ENCODE measurements at places on chromosomes 1 and 21.
A peak's percentile ranks its signal among the peaks of the same experiment; 100 is the strongest.

GRCh38 chr1:29264773-29265389, 28.6 kb downstream of the PTPRU start:
- DNase-seq = peak; percentile 66

DNA sequence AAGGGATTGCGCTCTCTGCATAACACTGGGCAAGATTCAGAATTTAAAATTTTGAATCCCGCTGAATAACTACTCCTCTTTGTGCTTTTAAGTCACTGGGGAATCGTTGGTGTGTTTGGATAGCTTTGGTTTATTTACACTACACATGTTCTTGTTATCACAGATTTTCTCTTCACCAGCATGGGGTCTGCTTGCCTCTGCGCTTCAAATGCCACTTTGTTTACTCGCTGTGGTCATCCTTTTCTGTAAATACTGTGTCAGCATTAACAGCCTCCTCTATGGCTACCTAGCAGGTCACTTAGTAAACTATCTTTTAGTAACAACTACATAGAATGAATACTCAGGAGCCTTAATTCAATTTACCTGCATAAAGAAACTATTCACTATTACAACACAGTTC, 14.4 kb upstream of the KCNH1 start:
- no peak for DNase-seq

DNA sequence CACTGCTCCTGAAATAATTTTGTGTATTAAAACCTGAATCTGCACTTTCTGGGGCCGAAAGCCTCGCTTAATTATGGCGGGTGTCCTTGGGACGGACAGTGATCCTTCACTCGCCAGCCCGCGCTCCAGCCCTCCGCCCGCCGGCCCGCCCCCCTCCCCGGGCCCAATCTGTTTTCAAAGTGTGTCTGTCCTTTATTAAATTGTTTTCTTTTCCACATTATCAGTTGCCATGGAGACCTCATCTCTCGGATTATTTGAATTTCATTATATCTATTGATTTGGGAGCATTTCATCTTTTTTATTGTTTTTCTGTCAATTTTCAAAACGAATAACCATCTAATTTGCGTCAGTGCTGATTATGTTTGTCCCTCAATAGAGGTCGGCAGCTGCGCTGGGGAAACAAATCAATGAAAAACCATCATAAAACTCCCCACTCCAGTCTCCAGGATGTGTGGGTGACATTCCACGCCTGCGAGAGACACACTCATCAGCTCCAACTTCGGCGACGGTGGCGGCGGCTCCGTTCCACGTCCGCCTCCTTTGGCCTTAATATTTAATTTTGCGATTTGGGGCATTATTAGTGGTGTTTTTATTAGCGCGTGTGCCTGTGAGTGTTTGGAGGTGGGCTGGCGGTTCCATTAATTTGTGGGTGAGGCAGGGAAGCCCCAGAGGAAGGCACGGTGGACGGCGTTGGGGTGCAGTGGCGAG, 123.9 kb downstream of the CASZ1 start:
- no peak for DNase-seq

GRCh38 chr1:57218487-57219079, 205.3 kb downstream of the DAB1 start:
- DNase-seq = no peak

DNA sequence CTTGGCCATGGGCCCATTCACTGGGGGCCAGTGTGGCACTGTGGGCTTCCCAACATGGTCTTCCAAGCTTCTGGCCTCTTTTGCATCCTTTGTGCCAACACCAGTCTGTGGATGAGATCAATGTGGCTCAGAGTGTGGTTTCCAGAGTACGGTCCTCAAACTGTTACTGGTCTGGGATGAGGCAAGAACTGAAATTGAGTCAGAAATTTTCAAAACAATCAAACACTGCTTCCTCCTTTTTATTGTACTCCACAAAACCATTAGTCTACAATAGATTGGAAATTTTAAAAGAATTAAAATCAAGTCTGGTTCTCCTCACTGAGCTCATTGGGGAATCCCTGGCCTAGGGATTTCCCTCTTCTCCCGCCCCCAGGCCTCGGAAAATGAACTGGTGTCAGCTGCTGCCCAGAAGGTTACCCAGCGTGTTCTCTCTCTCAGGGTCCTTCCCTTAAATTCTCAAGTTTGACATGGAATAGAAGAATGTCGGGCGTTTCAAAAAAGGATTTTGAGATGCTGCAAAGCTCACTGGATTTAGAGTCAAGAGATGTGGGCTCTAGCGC, 222.0 kb downstream of the SDCCAG8 start:
- no peak for DNase-seq

DNA sequence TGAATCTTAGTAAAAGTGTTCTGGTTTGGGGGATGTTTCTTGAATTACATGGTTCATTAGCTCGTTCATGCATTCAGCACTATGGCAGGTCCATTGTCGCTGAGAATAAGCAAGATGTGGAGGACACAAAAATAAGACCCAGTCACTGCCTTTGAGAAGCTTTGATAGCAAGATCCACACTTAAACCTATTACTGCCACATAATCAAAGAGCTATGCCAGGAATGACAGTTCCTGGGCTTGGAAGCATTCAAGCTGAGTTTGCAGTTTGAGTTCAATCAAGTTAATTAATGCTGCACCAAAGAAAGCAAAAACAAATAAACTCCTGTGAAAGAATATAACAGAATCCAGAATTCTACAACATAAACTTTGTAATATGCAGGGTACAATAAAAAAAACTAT, 131.8 kb downstream of the MIS18A start:
- DNase-seq = peak; percentile 15

DNA sequence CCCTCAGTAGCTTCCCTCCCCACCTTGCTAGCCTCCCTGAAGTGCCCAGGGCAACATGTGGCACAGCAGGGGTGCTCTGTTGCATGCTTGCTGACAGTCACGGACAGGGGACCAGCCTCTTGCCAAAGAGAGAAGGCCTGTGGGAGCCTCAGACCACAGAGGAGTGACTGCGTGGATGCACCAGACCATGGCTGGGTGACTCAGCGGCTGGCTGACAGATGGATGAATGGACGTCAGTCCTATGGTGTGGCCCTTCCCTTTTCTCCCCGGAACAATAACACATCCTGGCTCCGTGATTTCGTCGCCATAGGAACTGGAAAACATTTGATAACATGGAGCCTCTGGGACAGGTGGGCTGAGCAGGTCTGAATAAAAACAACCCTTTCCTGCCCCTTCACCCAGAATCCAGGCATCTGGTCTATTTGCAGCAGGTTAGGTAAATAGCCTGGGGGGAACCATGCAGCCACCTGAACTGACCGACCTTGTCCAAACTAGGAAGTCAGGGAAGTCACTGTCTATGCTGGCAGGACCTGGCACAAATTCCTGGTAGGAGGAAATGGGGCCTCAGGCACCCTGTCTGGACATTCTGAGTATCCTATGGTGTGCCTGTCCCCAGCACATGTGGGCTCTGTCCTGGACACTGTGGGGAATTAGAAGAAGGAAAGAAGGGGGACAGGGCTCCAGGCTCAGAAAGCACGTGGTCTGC, 53.3 kb downstream of the NENF start:
- DNase-seq = peak; percentile 90

GRCh38 chr1:50424045-50424883, 1.0 kb upstream of the DMRTA2 start:
- DNase-seq = peak; percentile 23

DNA sequence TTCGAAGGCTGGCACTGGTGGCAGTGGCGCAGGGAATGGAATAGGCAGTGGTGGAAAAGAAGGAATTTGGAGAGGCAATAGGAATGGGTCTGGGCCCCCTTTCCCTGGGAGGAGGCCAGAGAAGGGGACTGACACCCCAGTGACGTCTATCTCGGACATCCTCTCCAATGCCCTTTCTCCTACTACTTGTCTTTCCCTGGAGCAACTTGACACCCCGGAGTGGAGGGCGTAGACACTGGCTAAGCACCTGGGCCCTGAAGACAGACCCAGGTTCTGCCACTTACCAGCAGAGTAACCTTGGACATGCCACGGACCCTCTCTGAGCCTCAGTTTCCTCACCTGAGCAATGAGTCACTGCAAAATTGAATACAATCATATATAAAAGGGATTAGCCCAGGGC, 86.8 kb downstream of the CAMK2N1 start:
- DNase-seq = no peak

- peak; percentile 79 for DNase-seq
Observed at GRCh38 chr1:171794085-171794484, 12.6 kb downstream of the METTL13 start.

GRCh38 chr1:190474650-190475211, 2.9 kb downstream of the BRINP3 start:
- DNase-seq = no peak

DNA sequence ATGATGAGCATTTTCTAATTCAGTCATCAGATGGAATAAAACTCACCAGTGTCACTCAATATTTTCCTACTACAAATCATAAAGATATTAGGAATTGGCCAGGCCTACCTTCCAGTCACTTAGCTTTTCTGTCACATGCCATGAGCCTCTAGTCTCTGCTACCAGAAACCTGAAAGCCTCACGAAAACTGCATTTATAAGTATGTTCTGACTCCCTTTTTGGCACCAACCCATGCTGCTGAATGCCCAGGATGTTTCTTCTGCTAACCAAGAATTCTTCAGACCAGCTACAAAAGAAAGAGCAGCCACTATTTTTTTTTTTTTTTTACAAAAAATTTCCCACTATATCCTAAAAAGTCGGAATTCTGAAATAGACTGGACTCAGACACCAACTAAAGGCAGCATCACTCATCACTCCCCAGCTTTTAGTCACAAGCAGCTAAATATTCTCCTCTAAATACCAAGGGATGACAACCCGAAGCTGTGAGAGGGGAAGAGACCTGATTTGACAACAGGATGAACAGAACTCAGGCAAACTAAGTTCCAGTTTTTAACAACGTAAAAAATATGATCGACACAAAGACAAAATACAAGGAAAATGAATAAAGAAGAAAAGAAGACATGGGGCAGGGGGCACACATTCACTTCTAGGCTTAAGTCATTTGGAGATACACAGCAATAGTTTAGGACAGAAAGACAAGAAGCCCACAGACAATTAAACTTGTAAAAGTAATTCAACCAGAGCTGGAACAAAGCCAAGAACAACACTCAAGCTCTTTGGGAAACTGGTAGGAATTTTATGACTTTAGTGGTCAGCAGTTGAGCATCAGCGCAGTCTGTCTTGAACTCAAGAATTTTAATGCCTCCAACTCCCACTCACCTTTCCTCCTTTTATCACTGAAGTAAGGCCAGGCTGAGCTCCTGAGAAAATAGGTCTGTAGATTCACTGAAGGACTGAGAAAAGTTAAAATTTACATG, 1.7 kb downstream of the DCAF8 start:
- DNase-seq = peak; percentile 81

DNA sequence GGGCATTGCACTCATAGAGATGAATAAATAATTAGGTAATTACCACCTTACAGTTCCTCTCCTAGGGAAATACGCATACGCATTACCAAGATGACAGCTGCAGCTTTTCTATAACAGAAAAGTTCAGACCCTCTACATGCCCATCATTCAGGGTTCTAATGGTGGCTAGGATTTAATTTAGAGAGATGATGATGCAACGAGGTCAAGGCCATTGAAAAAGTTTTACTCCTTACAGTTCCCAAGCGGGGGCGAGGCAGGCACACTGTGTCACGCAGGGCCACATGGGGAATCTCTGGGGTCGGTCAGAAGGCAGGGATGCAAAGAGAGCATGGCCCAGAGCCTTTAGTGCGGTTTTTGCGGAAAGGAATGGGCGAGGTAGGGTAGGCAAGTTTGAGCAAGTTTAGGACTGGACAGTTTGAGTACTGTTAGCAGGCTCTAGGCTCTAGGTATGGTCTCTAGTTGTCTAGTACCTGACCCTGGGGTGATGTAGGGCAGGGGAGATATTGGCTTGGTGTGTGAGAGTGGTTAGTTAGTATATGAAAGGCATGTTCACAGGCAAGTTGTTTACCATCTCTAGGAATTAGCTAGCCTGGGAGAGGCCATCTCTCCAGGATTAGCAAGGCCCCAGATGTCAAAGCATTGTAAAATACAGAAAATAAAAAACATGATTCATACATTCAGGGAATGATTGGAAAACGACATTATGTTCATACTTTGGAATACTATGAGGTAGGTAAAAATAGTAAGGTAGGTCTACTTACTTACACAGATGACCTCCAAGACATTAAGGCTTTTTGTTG, 29.6 kb upstream of the ID3 start:
- DNase-seq = no peak

DNA sequence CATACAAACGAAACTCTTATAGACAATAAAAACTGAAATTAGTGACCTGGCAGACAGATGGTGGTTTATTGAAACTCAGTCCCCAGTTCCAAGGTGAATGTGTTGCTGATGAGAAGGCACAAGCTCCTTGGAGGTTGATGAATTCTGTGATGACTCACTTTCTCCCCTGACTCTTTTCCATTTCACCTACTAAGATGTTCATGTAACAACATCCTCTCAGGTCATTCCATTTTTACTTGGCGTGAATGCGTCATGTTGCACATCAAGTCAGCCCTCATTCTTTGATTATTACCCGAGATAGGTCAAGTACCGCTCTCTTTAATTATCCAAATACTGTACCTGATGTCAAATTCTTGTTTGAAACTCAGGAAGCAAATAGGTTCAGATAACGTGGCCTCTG, 10.1 kb upstream of the IL10RB start:
- DNase-seq = no peak

GRCh38 chr1:228905701-228906101, 170.4 kb downstream of the RHOU start:
- no peak for DNase-seq
